ENCODE measurements at places on chromosomes 1 and 21.

- no peaks in the 10 kb centered on the region for H3K27me3 ChIP-seq
- no peak for DNase-seq
- no peaks in the 10 kb centered on the region for H3K4me1 ChIP-seq
- no peaks in the 10 kb centered on the region for H3K36me3 ChIP-seq
- no peak overlapping the region for H3K4me3 ChIP-seq
- no peak overlapping the region for H3K27ac ChIP-seq
Measured at GRCh38 chr21:39781331-39781730, 36.3 kb downstream of the IGSF5 start.

- H3K4me1 ChIP-seq = peaks cover 99% of the 10 kb centered on the region
- H3K27ac ChIP-seq = peak overlapping the region; percentile 95
- peaks cover 37% of the 10 kb centered on the region for H3K36me3 ChIP-seq
- H3K4me3 ChIP-seq = no peak overlapping the region
Measured at GRCh38 chr1:42945164-42945563, 13.5 kb downstream of the SLC2A1 start.

DNA sequence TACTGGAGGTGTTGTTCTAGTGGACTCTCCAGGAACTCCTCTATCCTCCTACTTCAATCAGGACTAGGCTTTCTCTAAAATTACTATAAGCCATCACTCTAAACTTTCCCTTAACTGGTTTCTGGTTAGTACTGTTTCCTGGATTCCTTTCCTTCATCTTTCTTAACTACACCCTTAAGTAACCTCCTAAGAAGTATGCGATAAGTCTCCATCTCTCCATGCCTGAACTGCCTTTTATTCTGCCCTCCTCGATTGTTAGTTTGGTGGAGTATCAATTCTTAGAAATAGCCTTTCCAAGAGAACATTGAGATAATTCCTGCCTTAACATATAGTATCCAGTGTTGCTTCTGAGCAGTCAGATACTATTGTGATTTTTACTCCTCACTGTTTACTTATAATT lies 162.9 kb upstream of the PDE4B start:
- H3K4me3 ChIP-seq = no peak overlapping the region
- H3K27me3 ChIP-seq = no peaks in the 10 kb centered on the region
- H3K4me1 ChIP-seq = peaks cover 18% of the 10 kb centered on the region
- no peak for DNase-seq
- no peaks in the 10 kb centered on the region for H3K36me3 ChIP-seq

DNA sequence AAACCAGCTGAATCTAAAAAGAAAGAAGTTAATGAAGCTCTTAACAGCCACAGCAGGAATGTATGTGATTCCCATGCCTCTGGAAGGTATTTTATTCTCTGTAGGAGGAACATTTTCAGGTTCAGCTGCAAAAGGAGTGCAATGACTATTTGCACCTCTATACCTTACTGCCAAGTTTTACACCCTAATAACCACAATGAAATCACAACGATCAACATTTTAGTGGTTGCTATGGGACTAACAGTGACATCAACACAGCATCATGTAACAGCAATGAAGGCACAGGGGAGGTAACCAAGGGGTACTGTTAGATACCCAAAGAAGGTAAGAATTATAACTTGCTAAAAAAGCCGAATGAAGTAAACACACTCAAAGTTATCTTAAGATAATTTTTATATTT lies 116.3 kb upstream of the HP1BP3 start:
- DNase-seq = no peak
- peaks cover 11% of the 10 kb centered on the region for H3K4me1 ChIP-seq
- no peak overlapping the region for H3K4me3 ChIP-seq
- H3K27me3 ChIP-seq = no peaks in the 10 kb centered on the region
- H3K27ac ChIP-seq = 0 out of 2 replicates have a peak overlapping the region, but pooled peaks have one; percentile 11
- H3K36me3 ChIP-seq = peaks cover 18% of the 10 kb centered on the region

DNA sequence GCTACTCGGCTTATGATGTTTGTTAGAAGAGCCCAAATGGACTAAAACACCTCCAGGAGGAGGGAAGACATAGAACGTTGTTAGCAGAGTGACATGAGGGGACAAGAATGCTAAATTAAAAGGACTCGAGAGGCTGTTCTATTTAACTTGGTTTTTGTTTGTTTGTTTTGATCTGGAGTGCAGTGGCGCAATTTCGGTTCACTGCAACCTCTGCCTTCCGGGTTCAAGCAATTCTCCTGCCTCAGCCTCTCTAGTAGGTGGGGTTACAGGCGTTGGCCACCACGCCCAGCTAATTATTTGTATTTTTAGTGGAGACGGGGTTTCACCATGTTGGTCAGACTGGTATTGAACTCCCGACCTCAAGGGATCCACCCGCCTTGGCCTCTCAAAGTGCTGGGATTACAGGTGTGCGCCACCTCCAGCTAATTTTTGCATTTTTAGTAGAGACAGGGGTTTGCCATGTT lies 5.1 kb upstream of the HNRNPU start:
- H3K27me3 ChIP-seq = peaks cover 3% of the 10 kb centered on the region
- H3K4me1 ChIP-seq = peaks cover 15% of the 10 kb centered on the region
- no peak overlapping the region for H3K4me3 ChIP-seq

GRCh38 chr1:31193729-31194128 lies 46.0 kb downstream of the NKAIN1 start:
- H3K4me1 ChIP-seq = peaks cover 10% of the 10 kb centered on the region
- peaks cover 28% of the 10 kb centered on the region for H3K27me3 ChIP-seq
- H3K4me3 ChIP-seq = no peak overlapping the region
- no peak for DNase-seq

- H3K27ac ChIP-seq = no peak overlapping the region
- no peak for DNase-seq
- peaks cover 5% of the 10 kb centered on the region for H3K36me3 ChIP-seq
- no peak overlapping the region for H3K4me3 ChIP-seq
- peaks cover 14% of the 10 kb centered on the region for H3K4me1 ChIP-seq
Measured at GRCh38 chr1:240571782-240572181, 40.2 kb downstream of the GREM2 start.

- H3K27me3 ChIP-seq = peaks cover 4% of the 10 kb centered on the region
- peak overlapping the region; percentile 71 for H3K4me3 ChIP-seq
- peak overlapping the region; percentile 95 for H3K27ac ChIP-seq
- peak; percentile 93 for DNase-seq
- peaks cover 5% of the 10 kb centered on the region for H3K36me3 ChIP-seq
Measured at GRCh38 chr1:221829327-221830015, 87.6 kb upstream of the DUSP10 start.

GRCh38 chr21:36784947-36785346 lies 86.0 kb downstream of the SIM2 start:
- no peaks in the 10 kb centered on the region for H3K27me3 ChIP-seq
- no peak overlapping the region for H3K27ac ChIP-seq
- peaks cover 32% of the 10 kb centered on the region for H3K4me1 ChIP-seq
- no peak overlapping the region for H3K4me3 ChIP-seq
- DNase-seq = no peak

DNA sequence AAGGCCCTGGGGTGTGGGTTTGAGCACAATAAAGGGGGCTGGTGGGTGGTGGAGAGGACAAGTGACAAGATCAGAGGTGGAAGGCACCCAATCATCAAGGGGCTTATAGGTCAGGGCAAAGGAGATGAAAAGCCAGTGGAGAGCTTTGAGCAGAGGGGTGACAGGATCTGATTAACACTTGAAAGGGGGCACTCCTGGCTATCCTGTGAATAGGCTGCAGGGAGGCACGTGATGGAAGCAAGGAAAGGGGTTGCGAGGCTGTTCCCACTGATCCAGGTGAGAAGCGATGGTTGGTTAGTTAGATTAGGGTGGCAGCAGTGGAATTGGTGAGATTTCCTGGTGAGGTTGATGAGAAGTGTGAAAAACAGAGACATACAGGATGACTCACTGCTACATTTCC lies 80.6 kb downstream of the WLS start:
- H3K36me3 ChIP-seq = peaks cover 6% of the 10 kb centered on the region
- H3K4me3 ChIP-seq = no peak overlapping the region
- no peaks in the 10 kb centered on the region for H3K27me3 ChIP-seq
- H3K27ac ChIP-seq = no peak overlapping the region
- H3K4me1 ChIP-seq = no peaks in the 10 kb centered on the region

DNA sequence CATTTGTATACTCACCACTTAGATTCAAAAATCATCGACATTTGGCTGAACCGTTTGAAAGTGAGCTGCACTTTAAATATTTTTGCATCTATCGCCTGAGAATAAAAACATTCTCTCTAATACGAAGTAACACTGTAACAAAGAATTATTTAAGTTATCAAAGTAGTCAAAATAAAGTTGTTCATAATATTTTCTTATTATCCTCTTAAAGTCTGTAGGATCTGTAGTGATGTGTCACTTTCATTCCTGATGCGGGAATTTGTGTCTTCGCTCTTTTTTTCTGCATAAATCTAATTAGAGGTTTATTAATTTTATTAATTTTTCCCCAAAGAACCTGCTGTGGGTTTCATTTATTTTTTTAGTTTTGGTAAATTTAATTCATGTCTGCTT lies 74.8 kb downstream of the ETS2 start:
- DNase-seq = no peak
- H3K4me1 ChIP-seq = no peaks in the 10 kb centered on the region
- no peak overlapping the region for H3K27ac ChIP-seq
- H3K4me3 ChIP-seq = no peak overlapping the region
- peaks cover 11% of the 10 kb centered on the region for H3K27me3 ChIP-seq

DNA sequence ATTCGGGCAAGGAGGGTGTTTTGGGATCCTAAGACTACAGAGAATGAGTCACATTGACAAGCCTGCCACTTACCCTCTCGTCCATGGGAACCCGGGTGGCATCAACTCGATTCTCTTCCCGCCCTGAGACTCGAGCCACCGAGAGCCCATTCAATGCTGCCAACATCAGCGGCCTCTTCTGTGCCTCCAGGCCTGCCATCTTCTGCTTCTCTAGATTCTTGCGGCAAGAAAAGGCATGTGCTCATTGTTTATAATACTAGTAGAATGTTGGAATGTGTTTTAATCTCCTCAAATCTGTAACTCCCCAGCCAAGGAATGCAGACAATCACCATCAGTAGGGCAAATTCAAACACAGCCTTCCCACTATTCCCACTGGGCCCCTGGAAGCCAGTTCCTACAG lies 96.9 kb downstream of the SMYD2 start:
- peaks cover 5% of the 10 kb centered on the region for H3K27me3 ChIP-seq
- peak; percentile 77 for DNase-seq
- peaks cover 69% of the 10 kb centered on the region for H3K36me3 ChIP-seq
- H3K4me1 ChIP-seq = peaks cover 66% of the 10 kb centered on the region

DNA sequence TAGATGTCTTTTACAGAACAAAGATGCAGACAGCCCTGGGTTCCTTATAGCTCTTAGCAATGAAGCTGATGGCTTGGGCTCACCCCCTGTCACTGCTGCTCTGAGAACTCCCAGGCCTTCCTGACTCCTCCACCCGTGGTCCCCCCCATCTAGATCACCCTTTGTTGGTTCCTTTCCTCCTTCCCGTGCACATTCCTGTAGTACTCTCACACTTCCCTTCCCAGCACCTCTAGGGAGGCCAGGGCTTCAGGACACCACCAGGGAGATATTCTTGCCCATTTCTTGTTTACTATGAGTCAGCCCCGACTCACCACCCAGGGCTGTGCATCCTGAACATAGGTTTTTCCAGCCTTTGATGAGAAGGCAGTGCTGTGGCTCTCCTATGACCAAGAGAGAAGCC lies 14.4 kb upstream of the NOS1AP start:
- no peaks in the 10 kb centered on the region for H3K36me3 ChIP-seq
- peaks cover 15% of the 10 kb centered on the region for H3K27me3 ChIP-seq
- H3K4me1 ChIP-seq = peaks cover 15% of the 10 kb centered on the region

GRCh38 chr1:94927405-94928175 lies 680 bp upstream of the CNN3 start:
- DNase-seq = peak; percentile 23
- peaks cover 36% of the 10 kb centered on the region for H3K4me1 ChIP-seq
- peak overlapping the region; percentile 91 for H3K27ac ChIP-seq
- H3K4me3 ChIP-seq = peak overlapping the region; percentile 89
- no peaks in the 10 kb centered on the region for H3K27me3 ChIP-seq
- H3K36me3 ChIP-seq = peaks cover 28% of the 10 kb centered on the region

- peaks cover 17% of the 10 kb centered on the region for H3K36me3 ChIP-seq
- peak overlapping the region; percentile 94 for H3K27ac ChIP-seq
- H3K27me3 ChIP-seq = peaks cover 3% of the 10 kb centered on the region
- peak overlapping the region; percentile 74 for H3K4me3 ChIP-seq
Measured at GRCh38 chr1:24392982-24393650, 20.5 kb downstream of the STPG1 start.

- peak overlapping the region; percentile 55 for H3K27ac ChIP-seq
- peaks cover 3% of the 10 kb centered on the region for H3K27me3 ChIP-seq
- DNase-seq = no peak
- no peaks in the 10 kb centered on the region for H3K36me3 ChIP-seq
Measured at GRCh38 chr1:32540605-32541004, 1.4 kb downstream of the ZBTB8A start.

DNA sequence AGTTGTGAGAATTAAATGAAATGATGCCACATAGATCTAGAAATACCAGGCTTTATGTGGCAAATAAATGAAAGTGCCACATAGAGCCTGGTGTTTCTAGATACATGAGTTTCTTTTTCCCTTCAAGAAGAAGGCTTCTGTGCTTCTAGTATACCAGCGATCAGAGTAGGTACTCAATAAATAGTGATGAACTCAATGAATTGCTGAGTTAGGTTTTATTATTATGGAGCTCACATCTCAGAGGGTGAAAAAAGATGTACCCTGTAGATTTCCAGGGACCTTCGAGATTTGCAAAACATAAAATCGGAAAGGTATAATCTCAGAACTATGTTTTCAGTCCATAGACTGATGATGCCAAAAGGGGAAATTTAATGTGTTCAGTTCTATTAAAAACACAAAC lies 2.3 kb upstream of the CLSTN1 start:
- peak overlapping the region; percentile 74 for H3K4me3 ChIP-seq
- no peak for DNase-seq
- peaks cover 8% of the 10 kb centered on the region for H3K27me3 ChIP-seq
- H3K36me3 ChIP-seq = peaks cover 4% of the 10 kb centered on the region

DNA sequence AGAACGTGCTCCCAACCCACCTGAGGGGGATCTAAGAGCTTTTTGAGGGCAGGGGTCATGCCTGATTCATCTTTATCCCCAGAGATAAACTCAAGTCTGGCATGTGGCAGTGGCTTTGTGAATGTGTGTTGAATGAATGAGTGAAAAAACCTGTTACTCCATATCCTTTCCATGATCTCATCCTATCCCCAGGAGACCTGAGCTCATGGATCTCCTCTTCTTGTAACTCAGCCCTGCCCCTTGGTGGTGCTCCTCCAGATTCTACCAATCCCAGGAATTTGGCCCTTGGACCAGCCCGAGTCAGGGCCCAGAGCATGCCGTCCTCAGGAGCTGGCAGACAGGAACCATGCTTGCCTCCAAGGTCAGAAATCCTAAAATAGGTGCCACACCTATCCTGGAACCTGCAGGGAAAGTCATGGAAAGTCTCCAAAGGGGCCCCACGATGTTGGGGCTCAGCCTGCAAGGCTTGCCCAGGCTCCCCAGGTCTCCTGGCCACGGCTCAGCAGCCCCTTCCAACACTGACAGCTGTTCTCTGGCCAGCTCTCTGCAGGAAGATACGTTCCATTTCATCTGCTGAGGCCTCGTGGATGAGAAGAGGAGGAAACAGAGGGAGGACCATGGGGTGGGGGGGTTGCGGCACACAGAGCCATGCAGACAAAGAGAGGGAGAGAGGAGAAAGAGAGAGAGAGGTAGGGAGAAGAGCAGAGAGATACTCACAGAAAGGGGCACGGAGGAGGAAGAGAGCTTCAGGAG lies 214.6 kb downstream of the TRABD2B start:
- no peaks in the 10 kb centered on the region for H3K4me1 ChIP-seq
- H3K27ac ChIP-seq = no peak overlapping the region
- H3K36me3 ChIP-seq = no peaks in the 10 kb centered on the region
- no peak for DNase-seq
- peaks cover 5% of the 10 kb centered on the region for H3K27me3 ChIP-seq

- no peak for DNase-seq
- H3K27me3 ChIP-seq = peaks cover 8% of the 10 kb centered on the region
- H3K4me1 ChIP-seq = peaks cover 39% of the 10 kb centered on the region
- H3K4me3 ChIP-seq = no peak overlapping the region
Measured at GRCh38 chr1:44798481-44799365, 1.5 kb upstream of the PLK3 start.
